GM23248 (cell line): ENCODE measurements at places on chromosomes 11 and 22. TPM values are rescaled to one million over a fixed set of nuclear protein-coding genes. Genes with fewer than 3 reads are reported as not detected.

The SMPD1 gene
- 70.1 and 87.8 TPM in 2 replicates for total RNA-seq

The TEX12 gene
- total RNA-seq, result 0.51 and 2.2 TPM in 2 replicates

The ANO3 gene
- 0.13 and 0.32 TPM in 2 replicates for total RNA-seq

The CCDC188 gene
- 0.76 and 1.8 TPM in 2 replicates for total RNA-seq

The TRIM44 gene
- total RNA-seq, result 17.3 and 37.1 TPM in 2 replicates

The GAS2 gene
- total RNA-seq, result 0.51 and 1.2 TPM in 2 replicates

DNA sequence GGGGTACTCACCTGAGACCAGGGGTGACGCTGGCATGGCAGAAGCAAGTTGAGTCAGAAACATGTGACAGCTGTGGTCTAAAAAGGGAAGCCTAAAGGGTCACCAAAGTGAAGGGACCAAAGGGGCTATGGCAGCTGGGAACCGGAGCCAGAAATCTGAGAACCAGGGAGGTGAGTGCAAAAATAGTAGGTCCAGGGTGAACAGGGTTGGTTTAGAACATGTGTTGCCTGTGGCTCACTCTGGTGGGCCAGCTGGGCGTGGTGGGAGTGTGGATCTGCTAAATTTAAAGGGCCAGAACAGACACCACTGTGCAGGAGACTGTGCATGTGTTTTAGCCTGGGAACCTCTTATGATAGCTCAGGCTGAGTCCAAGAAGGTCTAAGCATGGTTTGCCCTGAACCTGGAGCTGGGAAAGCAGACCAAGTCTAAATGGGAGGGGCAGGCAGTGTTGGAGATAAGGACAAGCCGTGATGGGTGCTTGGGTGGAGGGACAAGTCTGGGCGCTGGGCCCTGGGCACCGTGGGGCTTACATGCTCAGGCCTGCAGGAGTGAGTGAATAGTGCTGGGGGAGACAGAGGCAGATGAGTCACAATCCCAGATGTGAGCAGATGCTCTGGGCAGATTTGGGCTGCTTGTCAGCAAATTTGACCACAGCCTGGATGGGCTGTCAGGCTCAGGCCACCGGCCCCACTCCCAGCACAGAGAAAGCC, 41.4 kb upstream of the ZBED5 start:
- DNase-seq, result no peak

- no peak for DNase-seq
Observed at GRCh38 chr11:1889224-1889930, 2.3 kb downstream of the PRR33 start.

GRCh38 chr22:31092161-31092560, 11.0 kb downstream of the SMTN start:
- no peak for DNase-seq

- DNase-seq, result no peak
Observed at GRCh38 chr11:97888641-97889040, 1132.1 kb upstream of the CNTN5 start.

DNA sequence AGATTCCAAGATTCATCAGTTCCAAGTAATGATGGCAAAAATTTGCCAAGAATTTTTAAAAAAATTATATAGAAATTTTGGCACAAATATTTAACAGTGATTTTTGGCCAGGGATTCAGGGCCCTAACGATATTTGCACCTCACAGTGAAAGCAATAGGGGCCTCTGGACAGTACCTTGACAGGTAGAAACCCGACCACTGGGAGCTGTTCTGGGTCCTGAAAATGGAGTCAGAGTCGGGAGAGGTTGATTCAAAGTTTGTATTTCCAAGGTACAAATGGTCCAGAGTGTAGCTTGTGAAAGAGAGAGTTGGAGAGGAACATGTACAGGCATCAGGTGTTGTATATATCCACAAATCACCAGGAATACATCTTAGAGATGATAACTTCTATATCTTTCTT, 41.6 kb downstream of the MRGPRX2 start:
- DNase-seq, result no peak

GRCh38 chr11:122098261-122098980, 17.6 kb downstream of the BLID start:
- no peak for DNase-seq

- DNase-seq, result peak; percentile 43
Observed at GRCh38 chr11:119810478-119811232, 81.7 kb upstream of the NECTIN1 start.

DNA sequence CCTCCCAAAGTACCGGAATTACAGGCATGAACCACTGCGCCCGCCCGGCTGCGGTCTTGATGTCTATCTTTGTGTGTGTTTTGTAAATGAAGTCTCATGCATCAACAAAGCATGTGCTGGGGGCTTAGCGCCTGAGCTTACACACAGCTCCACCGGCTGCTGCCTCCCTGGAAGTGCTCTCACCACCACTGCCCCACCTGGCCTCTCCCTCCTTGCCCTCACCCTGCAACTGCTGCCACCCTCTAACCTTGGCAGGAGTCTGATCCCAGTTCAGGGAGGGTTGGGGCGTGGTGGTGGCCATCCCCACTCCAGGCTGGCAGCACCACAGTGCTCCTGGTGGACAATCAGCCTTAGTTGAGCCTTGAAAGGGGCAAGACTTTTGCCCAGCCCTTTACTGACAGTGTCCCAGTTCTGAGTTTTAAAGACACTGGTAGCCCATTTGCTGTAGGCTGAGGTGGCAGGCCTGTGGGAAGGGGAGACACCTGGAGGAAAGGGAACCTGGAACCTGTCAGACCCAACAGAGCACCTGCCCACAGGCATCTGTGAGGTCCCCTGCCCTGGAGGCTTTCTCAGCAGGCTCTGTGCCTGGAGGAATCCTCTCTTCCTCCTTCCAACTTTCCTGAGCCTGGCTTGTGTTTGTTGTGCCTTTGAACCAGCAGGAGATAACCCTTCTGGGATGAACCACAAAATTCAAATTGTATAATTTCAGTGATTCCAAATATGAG, 42.4 kb upstream of the WEE1 start:
- no peak for DNase-seq

- DNase-seq, result no peak
Observed at GRCh38 chr11:109308551-109308950, 113.4 kb upstream of the C11orf87 start.

GRCh38 chr11:6618117-6619003, 862 bp downstream of the TPP1 start:
- peak; percentile 90 for DNase-seq

DNA sequence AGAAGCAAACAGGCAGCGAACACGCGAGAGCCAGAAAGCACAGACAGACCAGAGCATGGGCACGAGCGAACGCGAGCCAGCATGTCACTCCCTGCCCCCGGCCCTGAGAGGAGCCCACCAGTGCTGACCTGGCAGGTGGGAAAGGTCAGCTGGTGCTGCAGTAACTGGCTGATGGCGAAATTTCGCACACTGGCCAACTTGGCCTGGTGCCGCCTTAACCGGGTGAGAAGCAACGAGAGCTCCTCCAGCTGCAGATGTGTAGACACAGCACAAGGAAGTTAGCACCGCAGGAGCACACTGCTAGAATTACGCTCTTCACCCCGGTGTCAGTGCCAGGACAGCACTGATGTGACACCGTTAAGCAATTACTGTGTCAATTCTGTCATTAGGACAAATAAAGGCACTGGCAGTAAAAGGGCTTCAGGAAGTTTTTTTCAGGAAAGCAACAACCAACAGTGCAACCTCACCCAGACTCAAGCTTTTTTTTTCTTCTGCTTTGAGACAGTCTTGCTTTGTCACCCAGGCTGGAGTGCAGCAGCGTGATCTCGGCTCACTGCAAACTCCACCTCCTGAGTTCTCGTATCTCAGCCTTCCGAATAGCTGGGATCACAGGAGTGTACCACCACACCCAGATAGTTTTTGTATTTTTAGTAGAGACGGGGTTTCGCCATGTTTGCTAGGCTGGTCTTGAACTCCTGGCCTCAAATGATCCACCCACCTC, 76.8 kb downstream of the C11orf58 start:
- DNase-seq, result peak; percentile 76

GRCh38 chr11:120547811-120548681, 36.5 kb downstream of the GRIK4 start:
- peak; percentile 99 for DNase-seq

- DNase-seq, result no peak
Observed at GRCh38 chr22:44245867-44246266, 65.1 kb downstream of the PARVG start.

DNA sequence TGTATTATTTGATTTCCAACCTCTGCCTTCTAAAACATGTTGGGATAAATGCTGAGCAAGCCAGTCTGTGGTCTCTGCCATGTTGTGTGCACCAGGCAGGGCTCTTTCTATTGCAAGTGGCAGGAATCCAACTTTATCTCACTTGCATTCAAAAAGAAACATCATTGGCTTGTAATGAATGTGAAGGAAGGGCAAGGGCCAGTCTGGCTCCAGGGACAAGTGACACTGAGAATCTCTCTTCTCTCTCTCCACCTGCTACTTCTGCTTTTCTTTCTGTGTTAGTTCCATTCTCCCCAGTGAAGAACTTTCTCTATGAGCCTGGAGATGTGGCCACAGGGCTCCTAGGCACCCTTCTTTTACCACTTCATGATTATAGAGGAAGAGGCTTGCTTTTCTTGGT, 329.9 kb upstream of the NCAM1 start:
- DNase-seq, result no peak

DNA sequence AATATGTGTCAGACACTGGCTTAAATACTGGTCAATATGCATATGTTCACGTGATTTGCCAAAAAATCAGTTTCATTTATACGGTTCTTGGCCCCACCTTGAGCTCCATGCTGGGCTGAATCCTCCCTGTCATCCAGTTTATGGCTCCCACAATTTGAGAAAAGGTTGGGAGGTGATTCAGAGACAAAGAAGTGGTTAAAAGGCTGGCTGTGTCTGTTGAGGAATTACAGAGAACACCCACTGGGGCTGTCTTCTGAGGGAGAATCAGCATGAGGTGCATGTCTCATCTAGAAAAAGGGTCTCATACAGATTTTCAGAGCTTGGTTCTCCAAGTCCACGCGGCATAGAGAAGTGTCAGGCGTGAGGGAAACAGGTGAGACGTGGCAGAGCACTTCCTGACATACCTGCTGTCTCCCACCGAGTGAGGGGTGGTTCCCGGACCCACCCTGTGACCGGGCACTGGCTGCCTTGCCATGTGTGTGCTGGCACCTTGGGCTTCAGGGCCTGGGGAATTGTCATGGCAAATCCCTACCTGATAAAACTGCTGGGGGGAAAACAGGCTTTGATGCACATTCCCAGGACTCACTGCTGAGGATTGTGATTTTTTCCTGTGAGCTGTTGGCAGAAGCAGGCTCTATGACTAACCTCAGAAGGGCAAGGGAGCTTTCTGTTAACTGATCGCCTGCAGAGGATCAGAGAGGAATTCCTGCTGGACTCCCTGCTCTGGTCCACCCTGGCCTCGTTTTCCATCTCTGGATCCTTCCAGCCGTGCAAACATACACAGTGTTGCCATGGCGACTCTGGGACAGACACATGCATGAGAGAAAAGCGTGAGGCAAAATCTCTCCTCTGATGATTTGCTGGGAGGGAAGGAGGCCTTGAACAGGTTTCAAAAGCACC, 223.6 kb downstream of the ADAMTS15 start:
- DNase-seq, result peak; percentile 91

GRCh38 chr11:1673446-1674172, 23.4 kb upstream of the KRTAP5-6 start:
- DNase-seq, result no peak

- DNase-seq, result no peak
Observed at GRCh38 chr11:26860091-26860780, 133.7 kb upstream of the FIBIN start.

- peak; percentile 28 for DNase-seq
Observed at GRCh38 chr11:19398273-19398672, 157.5 kb upstream of the E2F8 start.

- DNase-seq, result peak; percentile 6
Observed at GRCh38 chr11:114228435-114229411, 67.5 kb upstream of the NNMT start.

DNA sequence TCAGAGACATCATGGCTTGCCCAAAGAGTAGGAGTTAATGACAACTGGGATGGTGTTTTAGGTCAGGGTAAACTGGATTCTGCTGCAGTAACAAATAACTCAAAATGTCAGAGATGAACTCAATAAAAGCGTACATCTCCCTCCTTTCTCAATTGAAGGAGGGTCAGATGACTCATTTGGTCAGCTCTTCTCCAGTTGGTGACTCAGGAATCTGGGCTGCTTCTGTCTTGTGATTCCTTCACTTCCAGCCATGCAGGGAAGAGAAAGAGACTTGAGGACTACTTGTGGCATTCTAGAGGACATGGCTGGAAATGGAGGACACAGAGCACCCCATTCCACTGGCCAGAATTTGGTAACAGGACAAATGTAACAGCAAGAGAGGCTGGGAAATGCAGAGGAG, 3.2 kb upstream of the SYT13 start:
- DNase-seq, result peak; percentile 85

DNA sequence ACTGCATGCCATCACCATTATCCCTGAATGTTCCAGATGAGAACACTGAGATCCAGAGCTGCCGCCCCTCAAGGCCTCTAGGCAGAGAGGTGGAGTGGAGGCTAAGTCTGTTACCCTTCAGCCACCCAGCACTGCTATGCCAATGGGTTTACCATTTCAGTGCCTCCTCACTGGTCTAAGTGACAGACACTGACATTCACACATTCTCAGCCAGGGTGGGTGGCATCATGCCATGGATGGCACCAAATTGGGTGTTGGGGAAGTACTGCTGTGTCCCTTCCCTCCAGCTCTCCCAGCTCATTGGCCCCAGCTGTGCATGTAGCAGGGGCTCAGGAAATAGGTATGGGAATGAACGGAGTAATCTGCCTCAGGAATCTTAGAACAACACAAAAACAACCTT, 96.8 kb upstream of the PLET1 start:
- no peak for DNase-seq

DNA sequence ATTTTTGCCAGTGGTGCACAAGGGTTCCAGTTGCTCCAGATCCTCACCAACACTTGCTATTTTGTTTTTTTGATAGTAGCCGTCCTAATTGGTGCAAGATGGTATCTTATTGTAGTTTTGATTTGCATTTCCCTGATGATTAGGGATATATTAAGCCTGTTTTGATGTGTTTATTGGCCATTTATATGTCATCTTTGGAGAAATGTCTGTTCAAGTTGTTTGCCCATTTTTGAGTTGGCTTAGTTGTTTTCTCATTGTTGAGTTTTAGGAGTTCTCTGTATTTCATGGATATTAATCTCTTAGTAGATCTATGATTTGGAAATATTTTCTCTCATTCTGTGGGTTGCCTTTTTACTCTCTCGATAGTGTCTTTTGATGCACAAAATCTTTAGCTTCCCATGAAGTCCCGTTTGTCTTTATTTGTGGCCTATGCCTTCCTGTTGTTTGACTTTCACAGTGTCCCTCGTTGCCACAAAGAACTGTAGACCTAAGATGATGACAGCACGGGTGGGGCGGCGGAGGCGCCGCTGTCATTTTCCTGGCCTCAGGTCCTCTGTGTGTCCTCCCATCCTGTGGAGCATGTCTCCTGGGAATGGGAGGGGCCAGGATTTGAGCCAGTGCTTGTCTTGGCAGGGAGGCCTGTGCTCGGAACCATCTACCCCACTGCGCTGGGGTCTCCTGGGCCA, 33.5 kb downstream of the LRP5 start:
- DNase-seq, result no peak

- peak; percentile 62 for DNase-seq
Observed at GRCh38 chr11:93236741-93237675, 39.2 kb upstream of the SLC36A4 start.

- no peak for DNase-seq
Observed at GRCh38 chr22:37075046-37075445, 23.5 kb downstream of the KCTD17 start.

- no peak for DNase-seq
Observed at GRCh38 chr11:64524534-64525042, 66.4 kb upstream of the SLC22A12 start.
